Stimulated activated CD4-positive, alpha-beta T cell treated with anti-CD3 and anti-CD28 coated beads, Interleukin-12 subunit alpha, Interleukin-12 subunit beta, amount 100 ng/mL, for 24 hours (primary cell): ENCODE measurements at places on chromosomes 11 and 22.
A peak's percentile ranks its signal among the peaks of the same experiment; 100 is the strongest.

- DNase-seq = no peak
Measured at GRCh38 chr11:107427569-107428180, 29.9 kb downstream of the CWF19L2 start.

DNA sequence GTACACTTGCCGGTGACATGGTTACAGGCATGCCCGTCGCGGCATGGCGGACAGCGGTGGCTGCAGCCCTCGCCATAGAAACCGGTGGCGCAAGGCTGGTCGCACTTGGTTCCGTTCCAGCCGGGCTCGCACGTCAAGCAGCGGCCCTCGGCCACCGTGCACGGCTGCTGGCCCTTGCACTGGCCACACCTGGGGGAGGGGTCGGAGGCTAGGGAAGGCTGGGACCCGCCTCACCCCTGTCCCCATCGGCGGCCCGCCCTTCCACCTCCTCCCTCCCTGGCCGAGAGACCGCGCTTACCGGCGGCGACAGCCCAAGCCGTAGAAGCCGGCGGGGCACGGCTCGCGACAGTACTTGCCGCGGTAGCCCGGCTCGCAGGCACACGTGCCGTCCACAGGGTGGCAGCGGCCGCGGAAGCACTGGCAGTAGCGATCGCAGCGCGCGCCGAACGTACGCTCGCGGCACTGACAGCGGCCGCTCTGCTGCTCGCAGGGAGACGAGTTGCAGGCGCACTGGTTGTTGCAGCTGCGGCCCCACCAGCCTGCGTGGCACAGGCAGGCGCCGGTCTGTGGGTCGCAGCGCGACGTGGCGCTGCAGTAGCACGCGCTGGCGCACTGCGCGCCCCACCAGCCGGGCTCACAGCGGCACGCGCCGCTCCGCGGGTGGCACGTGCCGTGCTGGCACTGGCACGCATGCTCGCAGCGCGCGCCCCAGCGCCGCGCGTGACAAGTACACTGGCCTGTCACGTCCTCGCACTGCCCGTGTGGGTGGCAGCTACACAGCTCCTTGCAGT is 6.7 kb downstream of the SCARF2 start:
- no peak for DNase-seq

DNA sequence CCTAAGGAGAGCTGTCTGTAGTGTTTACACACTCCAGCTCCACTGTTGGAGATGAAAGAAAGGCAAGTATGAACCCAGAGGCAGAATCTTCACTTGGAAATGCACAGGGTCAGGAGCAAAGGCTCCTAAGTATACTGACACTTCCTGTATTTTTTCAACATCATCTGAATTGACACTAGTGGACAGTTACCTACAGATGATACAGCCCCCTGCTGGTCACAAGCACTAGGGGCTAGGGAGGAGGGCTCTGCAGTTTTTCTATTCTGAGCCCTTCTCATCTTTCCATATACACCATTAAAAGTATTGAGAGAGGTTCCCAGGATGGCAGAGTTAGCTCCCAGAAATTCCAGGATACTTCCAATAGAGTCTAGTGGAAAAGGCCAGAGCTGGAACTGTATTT is 290.3 kb upstream of the API5 start:
- DNase-seq = no peak

DNA sequence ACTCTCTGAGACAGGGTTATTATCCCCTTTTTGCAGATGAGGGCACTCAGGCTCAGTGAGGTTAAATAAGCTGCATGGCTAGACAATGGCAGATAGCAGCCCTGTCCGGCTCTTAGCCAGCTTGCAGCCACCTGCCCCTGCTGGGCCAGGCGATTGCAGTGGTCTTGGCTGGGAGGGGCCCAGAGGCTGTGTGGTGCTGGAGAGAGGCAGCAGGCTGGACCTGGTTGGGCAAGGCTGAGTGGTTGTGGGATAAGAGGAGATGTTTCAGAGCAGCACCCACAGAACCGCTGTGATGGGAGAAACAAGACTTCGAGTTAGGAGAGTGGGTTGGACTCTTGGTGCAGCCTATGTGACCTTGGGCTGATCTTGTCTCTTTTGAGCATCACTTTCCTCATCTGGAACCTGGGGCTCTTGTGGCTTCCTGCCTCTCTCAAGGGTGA is 25.5 kb downstream of the PTPRJ start:
- no peak for DNase-seq

- no peak for DNase-seq
Measured at GRCh38 chr11:68337399-68337835, 25.0 kb downstream of the LRP5 start.

DNA sequence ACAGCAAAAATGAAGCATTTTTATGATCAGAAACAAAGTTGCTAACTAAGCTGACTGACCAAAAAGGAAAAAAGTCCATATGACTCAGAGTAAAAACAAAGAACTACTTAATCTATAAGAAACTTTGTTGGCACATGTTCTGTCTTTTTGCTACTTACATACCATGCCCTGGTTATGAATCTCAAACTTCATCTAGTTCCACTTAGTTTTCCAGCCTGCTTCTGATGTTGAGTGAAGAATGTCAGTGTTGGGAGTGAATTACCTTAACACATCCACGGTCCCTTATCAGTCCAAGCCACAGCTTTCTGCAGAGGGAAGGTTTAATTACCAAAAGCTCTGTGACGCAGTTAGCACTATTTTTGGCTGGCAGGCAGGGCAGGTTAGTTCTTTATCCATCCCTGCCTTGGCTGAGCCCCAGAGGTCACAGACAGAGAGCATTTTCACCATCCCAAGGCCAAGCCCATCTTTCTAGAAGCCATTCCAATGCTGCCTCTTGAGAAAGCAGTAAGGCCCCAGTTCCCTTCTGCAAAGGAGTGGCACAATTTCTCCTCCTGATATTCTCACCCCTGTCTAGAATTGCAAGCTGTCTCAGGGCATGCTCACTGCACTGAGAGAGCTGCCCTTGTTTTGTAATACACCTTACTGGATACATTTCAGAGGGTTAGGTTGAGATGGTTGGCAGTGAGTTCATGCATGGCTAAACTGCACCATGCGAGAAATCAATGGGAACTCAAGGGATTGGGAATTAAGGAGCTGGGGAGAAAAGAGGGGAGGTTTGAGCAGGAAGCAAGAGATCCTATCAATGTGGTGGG is 67.1 kb downstream of the SLC1A2 start:
- DNase-seq = no peak

- no peak for DNase-seq
Measured at GRCh38 chr22:18731075-18731666, 119.5 kb upstream of the RIMBP3 start.

GRCh38 chr22:44885806-44886360 is 123.9 kb downstream of the PHF21B start:
- DNase-seq = no peak

- DNase-seq = peak; percentile 46
Measured at GRCh38 chr22:37021710-37022482, 2.4 kb downstream of the MPST start.

DNA sequence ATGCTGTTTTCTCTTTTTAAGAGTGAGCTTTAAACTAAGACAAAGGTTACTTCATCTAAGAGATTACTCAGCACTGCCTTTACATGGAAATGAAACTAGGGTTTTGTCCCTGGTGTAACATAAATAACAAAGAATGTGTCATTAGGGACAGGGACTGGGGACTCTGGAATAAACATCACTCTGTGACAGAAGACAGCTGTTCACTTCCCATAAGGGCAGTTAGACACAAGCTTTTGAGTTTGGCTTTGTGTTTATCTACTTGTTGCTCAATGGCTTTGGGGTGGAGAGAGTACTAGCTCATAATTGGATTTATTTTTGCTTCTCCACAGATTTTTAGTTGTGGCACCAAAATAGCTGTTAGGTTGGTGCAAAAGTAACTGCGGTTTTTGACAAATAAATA is 154.5 kb downstream of the OR4C45 start:
- no peak for DNase-seq

GRCh38 chr11:15159085-15159484 is 44.4 kb downstream of the INSC start:
- DNase-seq = no peak

- no peak for DNase-seq
Measured at GRCh38 chr11:117381481-117382387, 54.1 kb downstream of the CEP164 start.

- no peak for DNase-seq
Measured at GRCh38 chr11:11456866-11457265, 103.8 kb upstream of the CSNK2A3 start.

- DNase-seq = no peak
Measured at GRCh38 chr11:41005986-41006385, 453.5 kb downstream of the LRRC4C start.

DNA sequence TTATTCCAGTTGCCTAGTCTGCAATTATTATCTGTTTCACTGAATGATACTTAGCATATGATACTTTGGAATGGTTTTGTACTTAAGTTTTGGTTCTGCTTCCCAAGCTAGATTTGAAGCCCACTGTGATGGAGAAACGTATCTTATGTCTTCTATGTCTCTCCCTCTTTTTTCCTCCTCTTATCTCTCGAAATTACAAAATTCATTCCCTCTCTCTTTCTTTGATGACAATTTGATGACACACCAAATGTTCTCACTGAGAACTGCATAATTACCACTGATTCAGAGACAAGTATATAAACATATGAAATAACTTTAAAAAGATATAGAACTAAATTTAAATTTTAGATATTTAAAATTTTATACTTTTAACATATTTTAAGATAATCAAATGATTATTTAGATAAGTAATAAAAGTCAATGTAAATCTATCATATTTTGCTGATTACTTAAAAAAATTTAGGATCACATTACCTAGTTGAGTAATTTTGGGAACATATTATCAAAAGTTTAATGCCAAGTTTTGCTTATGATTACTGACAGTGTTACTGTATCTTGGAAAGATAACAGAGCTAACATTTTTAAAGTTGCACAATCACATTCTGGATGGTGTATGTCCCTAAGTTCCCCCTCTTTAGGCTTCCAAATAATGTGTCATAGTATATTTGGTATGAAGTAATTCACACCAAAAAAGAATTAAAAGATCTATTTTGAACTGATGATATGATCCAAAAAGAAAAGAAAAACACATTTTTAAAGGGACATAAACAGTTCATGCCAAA is 255.3 kb downstream of the SBF2 start:
- no peak for DNase-seq

GRCh38 chr11:117011541-117011898 is 86.7 kb downstream of the SIK3 start:
- no peak for DNase-seq

DNA sequence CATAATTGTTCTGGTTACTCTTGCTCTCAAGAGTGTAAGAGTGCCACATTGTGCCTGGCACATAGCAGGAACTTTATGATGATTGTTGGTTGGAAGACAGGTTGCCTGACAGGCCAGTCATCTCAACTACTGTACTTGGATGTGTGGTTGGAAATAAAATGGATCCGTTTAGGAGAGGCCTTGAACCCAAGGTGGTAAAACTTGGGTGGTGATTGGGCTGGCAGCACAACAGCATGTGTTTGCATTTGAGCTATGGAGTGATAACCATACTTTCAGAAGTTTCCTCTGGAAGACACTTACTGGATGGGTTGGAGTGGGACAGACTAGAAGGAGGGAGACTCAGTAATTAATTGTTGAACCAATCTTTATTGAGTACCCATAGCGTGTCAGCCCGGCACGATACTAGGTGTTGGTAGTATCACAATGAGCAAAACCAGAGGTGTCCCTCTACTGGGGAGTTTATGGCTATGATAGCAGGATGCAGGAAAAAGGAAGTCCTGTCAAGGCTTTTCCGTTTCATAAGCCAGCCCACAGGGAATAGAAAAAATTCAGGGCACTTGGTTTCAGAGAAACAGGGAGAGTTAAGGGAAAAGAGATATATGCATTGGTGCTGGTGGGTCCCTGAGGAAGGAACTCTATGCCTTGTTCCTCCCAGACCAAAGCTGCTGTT is 3.1 kb upstream of the TMEM109 start:
- no peak for DNase-seq

- DNase-seq = no peak
Measured at GRCh38 chr22:48333816-48334735, 1493.6 kb downstream of the BRD1 start.

- no peak for DNase-seq
Measured at GRCh38 chr22:44186121-44186510, 5.4 kb downstream of the PARVG start.

DNA sequence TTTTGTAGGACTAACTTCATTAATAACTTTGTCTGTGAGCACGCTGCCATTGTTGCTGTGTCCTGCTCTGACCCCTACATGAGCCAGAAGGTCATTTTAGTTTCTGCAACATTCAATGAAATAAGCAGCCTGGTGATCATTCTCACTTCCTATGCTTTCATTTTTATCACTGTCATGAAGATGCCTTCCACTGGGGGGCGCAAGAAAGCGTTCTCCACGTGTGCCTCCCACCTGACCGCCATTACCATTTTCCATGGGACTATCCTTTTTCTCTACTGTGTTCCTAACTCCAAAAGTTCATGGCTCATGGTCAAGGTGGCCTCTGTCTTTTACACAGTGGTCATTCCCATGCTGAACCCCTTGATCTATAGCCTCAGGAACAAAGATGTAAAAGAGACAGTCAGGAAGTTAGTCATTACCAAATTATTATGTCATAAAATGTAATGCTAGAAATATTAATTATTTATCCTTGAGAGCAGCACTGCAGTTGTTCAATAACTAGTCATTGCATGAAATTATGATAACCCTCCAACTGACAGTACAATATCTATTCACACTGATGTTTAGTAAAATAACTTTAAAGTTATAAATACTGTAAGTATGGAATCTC is 46.4 kb upstream of the OR5D13 start:
- no peak for DNase-seq

GRCh38 chr11:82720267-82721065 is 13.2 kb downstream of the FAM181B start:
- DNase-seq = no peak

DNA sequence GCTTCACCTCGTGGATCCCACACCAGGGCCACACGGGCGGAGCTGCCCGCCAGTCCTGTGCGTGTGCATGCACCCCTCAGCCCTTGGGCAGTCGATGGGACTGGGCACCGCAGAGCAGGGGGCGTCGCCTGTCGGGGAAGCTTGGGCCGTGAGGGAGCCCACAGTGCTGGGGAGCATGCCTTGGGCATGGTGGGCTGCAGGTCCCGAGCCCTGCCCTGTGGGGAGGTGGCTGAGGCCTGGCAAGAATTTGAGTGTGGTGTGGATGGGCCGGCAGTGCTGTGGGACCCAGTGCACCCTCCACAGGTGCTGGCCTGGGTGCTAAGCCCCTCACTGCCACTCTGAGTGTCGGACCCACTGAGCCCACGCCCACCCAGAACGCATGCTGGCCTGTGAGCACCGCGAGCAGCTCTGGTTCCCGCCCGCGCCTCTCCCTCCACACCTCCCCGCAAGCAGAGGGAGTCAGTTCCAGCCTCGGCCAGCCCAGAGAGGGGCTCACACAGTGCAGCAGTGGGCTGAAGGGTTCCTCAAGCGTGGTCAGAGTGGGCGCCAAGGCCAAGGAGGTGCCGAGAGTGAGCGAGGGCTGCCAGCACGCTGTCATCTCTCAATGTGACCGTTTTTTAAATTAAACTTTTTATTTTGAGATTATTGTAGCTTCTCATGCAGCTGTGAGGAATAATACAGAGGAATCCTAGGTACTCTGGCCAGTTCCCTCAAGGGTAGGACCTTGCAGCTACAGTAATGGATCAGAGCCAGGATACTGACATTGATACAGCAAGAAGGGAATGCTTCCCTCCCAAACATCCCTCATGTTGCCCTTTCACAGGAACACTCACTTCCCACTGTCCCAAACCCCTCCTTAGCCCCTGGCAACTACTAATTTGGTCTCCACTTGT is 127.7 kb downstream of the CRYBB2 start:
- DNase-seq = no peak
